ENCODE measurements at places on chromosomes 2 and 18.

DNA sequence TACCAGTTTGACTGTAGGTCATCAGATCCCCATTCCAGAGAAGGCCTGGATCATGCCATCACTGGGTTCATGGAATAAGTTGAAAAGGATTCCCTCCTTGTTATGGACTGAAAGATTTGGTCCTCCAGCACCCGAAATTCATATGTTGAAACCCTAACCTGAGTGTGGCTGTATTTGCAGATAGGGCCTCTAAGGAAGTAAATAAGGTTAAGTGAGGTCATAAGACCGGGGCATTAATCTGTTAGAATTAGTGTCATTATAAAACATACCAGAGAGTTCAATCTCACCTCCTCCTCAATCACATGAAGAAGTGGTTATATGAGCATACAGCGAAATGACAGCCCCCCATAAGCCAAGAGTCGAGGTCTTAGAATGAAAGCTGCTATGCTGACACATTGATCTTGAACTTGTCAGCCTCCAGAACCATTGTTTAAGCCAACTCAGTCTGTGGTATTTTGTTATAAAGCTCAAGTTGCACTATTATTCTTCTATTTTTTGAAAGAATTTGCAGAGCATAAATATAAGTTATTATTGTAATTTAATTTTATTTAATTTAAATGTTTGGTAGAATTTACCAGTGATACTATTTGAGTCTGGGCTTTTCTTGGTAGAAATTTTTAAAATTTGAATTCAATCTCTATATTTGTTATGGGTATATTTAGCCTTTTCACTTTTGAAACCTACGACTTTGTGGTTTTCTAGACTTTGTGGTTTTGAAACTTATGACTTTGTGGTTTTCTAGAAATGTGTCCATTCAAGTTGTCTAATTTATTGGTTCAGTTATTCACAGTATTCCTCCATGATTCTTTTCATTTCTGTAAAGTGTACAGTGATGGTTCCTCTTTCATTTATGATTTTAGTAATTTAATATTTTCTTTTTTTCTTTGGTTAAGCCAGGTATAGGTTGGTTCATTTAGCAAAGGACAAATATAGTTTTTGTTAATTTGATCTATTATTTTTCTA is 1206.7 kb upstream of the CDH2 start:
- no peak for DNase-seq

DNA sequence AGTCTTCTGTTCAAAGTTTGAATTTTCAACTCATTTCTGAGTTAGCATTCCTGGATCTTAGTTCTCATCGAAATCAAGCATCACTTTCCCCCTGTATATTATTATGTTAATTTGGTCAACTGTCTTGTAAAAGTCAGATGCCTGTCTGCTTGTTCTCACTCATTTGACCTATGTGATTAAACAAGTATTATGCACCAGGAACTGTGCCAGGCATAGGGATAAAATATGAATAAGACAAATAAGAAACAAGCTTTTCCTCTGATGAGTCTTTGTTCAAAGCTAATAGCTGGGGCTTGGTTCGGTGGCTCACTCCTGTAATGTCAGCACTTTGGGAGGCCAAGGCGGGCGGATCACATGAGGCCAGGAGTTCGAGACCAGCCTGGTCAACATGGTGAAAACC is 19.7 kb upstream of the EMILIN2 start:
- DNase-seq: no peak

- no peak for DNase-seq
Measured at GRCh38 chr2:127356531-127356930, 31.2 kb downstream of the MAP3K2 start.

- DNase-seq: peak; percentile 58
Measured at GRCh38 chr2:143936848-143937722, 582.8 kb downstream of the ZEB2 start.

DNA sequence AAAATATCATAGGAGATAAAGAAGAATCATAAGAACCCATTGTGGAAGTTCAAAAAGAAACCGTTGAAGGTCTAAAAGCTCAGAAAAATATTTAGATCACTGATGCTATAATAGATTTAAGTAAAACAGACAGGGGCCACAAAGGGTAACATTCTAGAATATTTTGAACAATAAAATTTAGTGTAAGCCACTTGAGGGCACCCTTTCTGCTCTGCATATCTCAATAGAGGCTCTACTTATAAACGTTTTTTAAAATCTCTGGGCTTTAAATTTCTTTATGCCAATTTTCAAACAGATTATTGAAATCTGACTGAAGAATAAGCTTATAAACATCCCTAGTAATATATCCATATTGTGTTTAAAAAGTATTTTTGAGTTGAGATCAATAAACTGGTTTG is 57.6 kb upstream of the IL1RL1 start:
- no peak for DNase-seq

DNA sequence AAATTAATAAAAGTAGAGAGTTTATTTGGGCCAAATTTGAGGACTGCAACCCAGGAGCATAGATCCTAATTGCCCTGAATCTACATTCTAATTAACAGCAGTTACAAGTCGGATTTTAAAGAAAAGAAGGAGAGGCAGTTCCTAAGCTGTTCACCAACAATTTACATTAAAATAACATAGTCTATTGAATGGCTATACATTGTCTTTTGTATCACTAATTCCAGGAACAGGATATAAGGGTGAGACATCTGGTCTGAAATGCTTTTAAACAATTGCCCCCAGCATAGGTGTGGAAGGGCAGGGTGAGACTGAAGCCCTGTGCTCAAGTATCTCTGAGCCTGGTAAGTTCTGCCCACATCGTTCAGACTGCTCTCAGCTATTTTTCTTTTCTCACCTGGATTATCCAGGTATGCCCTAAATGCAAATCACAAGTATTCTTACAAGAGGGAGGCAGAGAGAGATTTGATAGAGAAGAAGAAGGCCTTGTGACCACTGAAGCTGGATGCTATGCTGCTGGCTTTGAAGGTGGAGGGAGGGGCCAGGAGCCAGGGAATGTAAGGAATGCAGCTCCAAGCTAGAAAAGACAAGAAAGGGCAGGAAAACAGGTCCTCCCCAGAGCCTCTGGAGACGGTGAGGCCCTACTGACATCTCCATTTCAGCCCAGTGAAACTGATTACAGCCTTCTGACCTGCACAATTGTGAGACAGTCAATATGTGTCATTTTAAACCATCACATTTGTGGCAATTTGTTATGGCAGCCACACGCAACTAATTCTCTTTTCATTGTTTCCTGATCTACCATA is 189.4 kb upstream of the ARL4C start:
- peak; percentile 70 for DNase-seq

DNA sequence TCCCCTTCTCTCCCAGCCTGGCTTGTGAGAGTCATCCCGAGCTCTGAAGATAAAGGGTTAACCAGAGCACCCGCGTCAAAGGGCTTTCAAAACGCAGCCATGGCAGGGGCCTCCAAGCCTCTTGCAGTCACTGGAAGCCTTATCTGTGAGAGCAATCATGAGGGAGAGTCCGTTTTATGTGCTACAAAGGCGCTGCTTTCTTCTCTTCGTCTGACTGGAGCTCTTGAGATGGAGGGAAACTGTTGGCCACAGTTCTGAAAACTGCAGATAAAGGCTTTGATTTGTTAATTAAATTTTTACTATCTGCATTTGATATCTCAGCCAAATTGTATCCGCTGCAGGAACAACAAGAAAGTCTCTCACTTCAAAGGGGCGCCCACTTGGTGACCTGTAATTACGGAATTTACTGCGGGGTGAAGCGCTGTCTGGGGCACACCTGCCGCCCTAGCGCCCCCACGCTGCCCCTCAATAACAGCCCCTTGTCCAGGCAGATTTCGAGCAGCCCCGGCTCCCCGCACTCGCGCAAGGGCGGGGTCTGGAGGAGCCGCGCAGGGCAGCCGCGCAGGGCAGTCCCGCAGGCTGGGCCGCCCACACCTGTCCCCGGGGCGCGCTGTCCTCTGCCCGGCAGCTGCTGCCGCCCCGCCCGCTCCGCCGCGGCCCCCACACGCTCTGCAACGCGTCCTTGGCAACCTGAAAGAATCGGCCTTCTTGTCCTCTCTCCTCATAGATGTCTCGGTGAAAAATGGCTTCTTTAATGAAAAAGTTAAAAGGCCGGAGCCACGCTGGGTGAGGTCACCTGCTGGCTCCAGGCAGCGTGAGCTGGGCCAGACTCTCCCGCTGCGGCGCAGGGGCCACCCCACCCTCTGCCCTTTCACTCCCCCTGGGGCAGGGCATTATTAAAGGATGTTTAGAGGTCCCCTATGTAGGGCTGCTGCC is 217.9 kb downstream of the VAPA start:
- peak; percentile 80 for DNase-seq

DNA sequence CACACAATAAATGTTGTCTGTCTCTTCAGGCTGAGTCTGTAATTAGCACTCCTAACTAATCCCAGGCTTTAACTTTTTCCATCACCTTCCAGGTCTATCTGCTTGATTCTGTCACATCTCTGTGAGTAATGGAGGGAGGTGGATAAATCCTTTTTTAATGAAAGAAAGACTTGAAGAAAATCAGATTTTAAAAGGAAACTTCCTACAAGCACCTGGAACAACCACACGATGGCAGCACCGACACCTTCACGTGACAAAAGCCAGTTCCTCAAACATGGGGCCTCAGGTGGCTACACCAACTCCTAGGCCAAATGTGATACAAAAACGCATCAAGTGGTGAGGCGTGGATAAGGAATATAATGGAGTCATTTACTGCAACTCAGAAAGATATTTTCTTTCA is 41.8 kb downstream of the TGFBRAP1 start:
- no peak for DNase-seq

DNA sequence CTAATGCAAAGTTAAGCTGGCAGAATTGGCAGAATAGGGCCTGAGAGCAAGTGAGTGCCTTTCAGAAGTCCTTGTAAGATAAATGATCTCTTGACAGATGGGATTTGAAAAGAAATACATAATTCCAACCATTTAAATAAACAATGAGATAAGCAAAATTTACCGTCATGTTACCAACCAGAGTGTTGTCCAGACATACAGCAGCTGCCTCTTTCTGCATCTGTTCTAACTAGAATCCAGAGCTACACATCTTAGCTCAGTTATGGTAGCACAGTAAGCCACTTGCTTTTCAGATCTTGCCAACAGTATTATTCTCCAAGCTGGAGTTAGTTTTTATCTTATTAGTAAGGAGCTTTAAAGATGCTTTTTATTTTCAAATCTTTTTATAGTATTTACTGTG is 179.6 kb downstream of the BARD1 start:
- DNase-seq: no peak

DNA sequence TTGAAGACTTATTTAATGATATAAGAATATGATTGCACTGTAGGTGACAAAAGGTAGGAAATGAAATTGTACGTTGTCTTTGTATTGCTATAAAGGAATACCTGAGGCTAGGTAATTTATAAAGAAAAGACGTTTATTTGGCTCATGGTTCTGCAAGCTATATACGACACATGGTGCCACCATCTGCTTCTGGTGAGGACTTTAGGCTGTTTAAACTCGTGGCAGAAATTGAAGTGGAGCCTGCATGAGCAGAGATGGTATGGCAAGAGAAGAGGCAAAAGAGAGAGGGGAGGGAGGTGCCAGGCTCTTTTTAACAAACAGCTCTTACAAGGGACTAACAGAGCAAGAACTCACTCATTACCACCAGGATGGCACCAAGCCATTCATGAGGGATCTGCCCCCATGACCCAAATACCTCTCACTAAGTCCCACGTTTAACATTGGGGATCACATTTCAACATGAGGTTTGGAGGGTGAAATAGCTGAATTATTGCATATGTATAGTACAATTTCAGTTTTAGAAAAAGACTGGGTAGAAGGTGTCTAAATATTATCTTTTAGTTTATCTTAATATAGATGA is 86.8 kb downstream of the GULP1 start:
- no peak for DNase-seq

DNA sequence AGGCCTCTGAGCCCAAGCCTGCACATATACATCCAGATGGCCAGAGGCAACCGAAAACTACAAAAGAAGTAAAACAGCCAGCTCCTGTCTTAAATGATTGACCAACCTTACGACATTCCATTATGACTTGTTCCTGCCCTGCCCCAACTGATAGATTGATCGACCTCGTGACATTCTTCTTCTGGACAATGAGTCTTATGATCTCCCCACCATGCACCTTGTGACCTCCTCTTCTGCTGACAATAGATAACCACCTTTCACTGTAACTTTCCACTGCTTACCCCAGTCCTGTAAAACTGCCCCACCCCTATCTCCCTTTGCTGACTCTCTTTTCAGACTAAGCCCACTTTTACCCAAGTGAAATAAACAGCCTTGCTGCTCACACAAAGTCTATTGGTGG is 670.0 kb upstream of the PKDCC start:
- DNase-seq: no peak

- DNase-seq: no peak
Measured at GRCh38 chr2:162086904-162087303, 12.9 kb upstream of the DPP4 start.

- DNase-seq: no peak
Measured at GRCh38 chr18:51726614-51727013, 529.1 kb upstream of the MEX3C start.

GRCh38 chr2:42359304-42359964 is 1.6 kb downstream of the COX7A2L start:
- no peak for DNase-seq

- DNase-seq: peak; percentile 71
Measured at GRCh38 chr2:99662761-99663341, 173.0 kb upstream of the REV1 start.

DNA sequence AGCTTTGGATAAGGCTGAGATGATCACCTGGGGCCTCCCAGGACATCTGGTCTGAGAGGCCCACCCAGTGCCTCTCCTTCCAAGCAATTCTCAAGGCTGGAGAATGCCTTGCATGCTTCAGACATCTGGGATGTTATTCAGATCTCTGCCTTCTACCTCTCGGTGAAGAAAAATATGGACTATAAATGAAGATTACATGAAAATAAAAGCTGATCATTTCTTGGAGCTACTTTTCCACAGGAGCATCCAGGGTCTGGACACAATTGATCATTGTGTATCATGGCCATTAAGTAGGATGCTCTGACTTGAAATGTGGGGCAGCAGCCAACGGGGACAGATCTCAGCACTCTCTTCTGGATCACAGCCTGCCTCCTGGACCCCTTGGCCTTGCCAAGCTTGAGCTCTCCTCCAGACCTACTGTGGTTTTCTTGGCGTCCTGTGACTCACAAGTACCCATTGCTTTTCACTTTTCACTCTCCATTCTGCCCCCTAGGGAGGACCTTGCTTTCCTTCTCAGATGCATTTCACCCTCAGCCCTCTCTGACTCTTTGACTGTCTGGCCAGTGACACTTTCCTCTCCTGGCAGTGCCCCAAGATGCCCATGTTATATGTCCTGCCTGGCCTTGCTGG is 203.1 kb downstream of the INSIG2 start:
- no peak for DNase-seq

DNA sequence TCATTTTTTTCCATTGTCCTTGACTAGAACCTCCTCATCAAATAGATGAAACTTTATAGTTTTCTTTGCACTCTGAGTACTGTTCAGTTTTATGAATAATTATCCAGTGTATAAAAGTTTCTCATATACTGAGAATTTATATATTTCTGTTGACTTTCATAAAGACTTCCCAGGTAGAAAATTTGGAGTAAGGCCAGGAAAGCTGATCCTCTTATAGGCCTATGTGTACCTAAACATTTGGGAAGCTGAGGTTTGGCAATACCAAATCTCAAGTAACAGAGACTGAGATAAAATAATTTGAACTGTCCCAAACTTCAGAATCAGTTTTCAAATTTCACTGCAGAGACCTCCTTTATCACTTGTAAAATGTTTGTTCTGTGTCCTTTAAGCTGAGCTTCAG is 43.4 kb downstream of the CCDC102B start:
- DNase-seq: no peak
